ENCODE measurements at places on chromosomes 3 and 15.

- DNase-seq: no peak
Observed at GRCh38 chr3:17322106-17322793, 420.2 kb downstream of the TBC1D5 start.

DNA sequence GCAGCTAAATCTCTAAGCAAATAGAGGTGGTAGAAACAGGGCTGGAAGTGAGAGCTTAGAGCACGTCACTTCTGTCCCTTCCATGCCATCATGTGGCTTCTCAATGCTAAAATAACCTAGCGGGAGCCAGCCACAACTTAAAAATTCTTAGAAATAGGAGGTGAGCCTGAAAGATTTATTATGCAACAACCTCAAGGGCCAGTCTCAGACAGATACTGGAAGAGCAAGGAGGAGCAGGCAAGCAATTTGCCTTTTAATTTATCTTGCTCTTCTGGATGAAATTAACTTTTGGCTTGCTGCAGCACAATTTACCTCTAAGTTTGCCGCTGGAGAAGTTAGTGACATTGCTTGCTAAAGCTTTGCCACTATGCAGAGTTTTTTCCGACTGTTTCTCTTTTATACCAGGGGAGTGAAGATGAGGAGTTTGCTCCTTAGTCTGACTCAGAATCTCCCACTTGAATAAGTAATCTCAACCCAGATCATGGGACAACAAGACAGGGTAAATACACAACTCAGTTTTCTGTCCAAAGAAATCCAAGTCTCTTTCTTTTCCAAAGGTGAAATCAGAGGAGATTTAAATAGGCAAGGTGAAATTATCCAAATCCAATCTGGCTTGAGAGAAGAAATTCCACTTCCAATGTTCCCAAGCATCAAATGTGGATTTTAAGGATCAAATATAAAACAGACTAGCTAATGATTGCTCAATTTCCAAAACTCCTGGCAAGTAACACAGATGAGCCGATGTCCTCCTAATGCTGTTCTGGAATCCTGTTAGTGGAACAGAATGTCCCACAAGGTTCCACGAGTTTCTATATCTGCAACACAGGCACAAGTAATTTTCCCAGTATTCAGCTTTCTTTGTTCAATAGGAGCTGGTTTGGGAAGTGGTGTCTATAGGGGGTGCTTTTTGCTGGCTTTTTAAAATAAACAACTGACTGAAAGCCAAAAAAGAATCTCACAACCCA lies 329.4 kb upstream of the RORA start:
- DNase-seq: no peak

- DNase-seq: no peak
Observed at GRCh38 chr3:147298511-147298982, 107.8 kb downstream of the ZIC4 start.

DNA sequence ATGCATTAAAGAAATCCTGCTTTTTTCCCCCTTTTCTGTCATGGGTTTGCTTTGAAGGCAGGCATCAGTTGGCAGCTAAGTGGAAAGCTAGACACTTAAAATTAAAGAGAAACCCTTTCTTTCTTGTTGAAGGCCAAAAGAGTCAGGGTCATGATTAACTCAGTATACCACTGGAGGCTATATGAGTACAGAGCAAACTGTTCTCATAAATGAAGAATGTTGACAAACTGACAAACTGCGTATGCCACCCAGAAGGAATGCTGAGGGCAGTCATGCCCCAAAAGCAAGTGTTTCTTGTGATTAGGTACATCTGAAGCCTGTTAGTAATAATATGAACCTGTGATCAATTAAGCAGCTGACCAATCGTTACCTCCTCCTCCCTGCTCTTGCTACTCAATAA lies 43.6 kb upstream of the COL6A6 start:
- DNase-seq: no peak

- DNase-seq: no peak
Observed at GRCh38 chr15:41775651-41776050, 1.4 kb downstream of the MAPKBP1 start.

GRCh38 chr15:95957861-95958260 lies 372.6 kb upstream of the NR2F2 start:
- DNase-seq: no peak

- DNase-seq: no peak
Observed at GRCh38 chr15:42796955-42797782, 60.2 kb upstream of the CDAN1 start.

GRCh38 chr3:150775001-150775599 lies 12.1 kb upstream of the SIAH2 start:
- DNase-seq: no peak

DNA sequence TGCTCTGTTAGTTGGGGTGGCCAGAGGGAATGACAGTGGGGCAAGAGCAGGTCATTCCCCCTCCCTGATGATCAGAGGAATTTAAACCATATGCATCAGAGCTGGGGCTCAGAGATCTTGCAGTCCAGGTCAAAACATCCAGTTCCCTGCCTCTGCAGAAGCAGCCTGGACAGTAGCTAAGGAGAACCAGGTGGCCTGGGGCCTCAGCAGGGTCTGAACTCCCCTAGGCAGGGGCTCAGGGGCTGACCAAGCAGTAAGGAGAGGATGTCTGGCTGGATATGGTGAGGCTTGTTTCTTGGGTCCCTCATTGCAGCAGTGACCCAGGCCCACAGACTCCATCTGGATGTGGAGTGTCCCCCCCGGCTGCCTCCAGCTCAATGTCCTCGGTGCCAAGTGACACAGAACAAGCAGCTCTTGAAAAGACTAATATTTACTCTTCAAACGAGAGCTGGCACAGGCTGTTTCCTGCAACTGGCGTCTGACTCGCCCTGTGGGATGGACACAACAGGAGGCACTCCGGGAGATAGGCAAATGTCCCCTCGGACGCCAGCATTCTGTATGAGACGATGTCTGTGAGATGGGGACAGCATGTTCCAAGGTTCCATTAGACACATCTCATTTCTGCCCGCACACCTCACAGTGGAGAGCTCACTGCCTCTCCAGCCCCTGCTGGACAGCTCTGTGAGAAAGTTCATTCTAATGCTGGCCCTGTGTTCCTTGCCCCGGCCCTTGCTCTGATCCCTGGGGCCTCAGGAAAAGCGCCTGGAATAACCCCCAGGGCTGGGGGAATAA lies 37.1 kb downstream of the SEC22C start:
- DNase-seq: no peak

DNA sequence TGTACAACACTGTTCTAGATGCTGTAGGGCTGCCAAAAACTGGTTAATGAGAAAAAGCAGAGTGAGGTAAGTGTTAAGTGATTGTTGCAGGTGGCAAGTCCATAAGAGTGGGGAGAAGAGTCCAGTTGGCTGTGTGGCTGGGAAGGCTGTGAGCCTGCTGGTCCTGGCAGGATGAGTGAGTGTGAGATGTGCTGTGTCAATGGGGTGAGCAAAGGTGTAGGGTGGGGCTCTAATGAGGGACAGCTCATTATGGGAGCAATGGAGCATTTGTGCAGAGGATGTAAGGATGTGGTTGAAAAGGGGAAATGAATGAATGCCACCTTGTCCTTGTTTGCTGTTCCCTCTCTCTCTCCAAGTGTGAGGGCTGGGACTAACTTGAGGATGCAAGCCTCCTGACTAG lies 145.3 kb upstream of the ROPN1 start:
- DNase-seq: no peak

Data from effector CD8-positive, alpha-beta T cell (primary cell).